ENCODE measurements at places on chromosomes 7 and 10.
A peak's percentile ranks its signal among the peaks of the same experiment; 100 is the strongest.

DNA sequence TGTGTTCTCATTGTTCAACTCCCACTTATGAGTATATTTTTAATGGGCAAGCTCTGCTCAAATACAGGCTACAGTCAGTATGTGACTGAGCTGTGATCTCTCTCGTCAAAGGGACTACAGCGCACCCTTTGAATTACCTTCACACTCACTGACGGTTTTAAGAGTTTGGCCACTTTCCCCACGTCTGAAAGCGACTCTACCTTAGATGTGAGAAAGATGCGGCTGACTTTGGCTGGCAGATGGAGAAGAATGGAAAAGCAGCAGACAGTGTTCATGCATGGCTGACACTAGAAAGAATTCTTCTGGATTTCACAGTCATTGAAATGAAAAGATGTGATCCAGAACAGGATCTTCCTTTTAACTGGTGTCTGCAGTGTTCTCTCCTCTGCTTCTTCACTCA is 2.0 kb upstream of the ATRNL1 start:
- no peak for DNase-seq

- no peak for DNase-seq
These were observed 13.3 kb downstream of the PARP12 start for GRCh38 chr7:140049339-140050024.

GRCh38 chr10:71600849-71601248 is 118.7 kb downstream of the C10orf105 start:
- peak; percentile 92 for DNase-seq

DNA sequence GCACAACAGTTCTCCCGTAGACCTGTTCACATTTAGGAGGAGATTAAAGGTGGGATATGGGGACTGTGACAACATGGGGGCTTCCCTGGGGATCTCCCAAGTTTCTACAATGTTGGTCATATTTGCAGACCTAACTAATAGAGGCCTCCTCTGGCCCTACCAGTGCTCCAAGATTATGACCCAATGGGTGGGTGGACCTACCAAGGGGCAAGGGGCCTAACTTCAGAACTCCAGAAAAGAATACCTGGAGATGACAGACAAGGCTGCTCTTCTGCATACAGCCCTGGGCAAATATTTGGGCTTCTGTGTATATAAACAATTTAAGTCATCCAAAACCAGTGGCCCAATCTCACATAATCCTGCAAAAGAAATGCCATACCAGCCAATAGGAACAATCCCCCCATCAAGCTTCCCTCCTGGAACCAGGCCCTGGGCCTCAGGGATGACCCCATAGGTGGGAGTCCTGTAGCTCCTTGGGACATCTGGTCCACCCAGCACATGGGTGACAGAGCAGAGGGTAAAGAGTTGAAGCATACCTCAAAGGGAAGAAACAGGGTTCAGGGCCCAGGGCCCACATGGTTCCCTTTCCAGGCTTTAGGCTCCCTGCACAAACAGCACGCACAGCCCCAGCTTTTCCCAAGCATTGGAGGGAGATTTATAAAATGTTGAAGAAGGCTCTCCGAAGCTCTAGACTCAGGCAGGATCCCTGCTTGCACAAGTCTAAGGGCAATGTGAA is 86.1 kb upstream of the CHST15 start:
- no peak for DNase-seq

- peak; percentile 46 for DNase-seq
These were observed 4.7 kb downstream of the PDGFA start for GRCh38 chr7:514651-515598.

GRCh38 chr10:68172324-68172723 is 59.6 kb downstream of the ATOH7 start:
- DNase-seq = no peak

DNA sequence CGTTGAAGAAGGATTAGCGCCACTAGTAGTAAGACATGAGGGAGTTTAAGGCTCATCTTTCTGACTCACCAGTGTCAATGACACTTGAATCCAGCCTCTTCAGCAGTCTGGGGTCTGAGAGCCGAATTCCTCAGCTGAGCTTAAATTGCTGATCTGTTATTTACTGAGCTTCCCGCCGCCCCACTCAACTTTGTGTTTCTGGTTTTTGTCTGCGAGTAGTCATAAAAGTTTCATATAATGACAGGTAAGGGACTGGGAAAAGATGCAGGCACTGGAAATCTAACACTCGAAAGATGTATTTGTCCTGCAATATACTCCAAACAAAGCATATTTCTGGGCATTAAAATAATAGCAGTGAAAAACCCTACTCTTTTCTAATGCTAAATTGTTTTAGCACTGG is 51.2 kb upstream of the RELN start:
- no peak for DNase-seq

DNA sequence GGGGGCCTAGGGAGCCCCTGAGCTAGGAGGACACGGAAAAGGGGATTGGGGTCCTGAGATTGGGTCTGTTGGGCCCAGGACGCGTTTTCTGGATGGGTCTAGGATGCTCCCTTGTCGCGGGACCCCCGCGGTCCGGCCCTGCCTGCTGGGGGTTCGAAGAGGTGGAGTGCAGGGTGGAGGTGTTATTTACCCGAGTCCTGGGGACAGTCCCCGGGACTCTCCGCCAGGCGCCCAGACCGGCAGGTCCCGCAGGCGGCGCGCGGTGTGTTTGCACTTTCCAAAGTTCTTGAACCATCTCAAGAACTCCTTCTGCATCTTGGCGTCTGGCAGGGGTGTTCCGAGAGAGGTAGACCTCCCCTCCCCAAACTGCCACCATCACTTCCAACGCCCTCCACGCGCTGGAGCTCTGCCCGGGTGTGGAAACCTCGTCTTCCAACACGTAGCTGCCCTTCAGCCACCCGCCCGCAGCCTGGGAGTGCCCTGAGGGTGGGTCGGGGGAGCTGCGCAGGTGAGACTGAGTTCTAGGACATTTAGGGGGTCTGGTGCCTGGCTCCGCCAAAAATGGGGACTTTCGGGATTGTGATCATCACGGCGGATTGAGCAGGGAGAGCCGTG is 569 bp downstream of the CAV1 start:
- no peak for DNase-seq

DNA sequence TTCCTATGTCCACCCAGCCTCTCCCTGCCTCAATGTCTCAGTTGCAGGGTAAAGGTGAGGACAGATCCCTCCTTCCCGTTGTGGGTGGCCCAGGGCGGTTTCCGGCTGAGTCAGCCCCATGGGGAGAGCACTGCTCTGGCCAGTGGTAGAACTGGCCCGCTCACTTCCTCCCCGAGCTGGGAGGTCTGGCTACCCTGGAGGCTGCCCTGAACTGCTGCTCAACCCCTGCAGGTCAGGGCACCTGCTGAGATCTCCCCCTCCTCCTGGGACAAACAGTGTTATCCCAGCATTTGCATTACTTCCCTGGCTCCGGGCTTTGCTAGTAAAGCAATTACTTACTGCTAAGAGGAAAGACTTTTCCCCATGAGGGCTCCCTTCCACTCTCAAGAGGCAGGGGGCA is 21.4 kb upstream of the IMPDH1 start:
- peak; percentile 62 for DNase-seq

GRCh38 chr10:124020981-124021815 is 72.2 kb downstream of the CHST15 start:
- no peak for DNase-seq

- peak; percentile 28 for DNase-seq
These were observed 290.0 kb downstream of the RNLS start for GRCh38 chr10:88293073-88293472.

DNA sequence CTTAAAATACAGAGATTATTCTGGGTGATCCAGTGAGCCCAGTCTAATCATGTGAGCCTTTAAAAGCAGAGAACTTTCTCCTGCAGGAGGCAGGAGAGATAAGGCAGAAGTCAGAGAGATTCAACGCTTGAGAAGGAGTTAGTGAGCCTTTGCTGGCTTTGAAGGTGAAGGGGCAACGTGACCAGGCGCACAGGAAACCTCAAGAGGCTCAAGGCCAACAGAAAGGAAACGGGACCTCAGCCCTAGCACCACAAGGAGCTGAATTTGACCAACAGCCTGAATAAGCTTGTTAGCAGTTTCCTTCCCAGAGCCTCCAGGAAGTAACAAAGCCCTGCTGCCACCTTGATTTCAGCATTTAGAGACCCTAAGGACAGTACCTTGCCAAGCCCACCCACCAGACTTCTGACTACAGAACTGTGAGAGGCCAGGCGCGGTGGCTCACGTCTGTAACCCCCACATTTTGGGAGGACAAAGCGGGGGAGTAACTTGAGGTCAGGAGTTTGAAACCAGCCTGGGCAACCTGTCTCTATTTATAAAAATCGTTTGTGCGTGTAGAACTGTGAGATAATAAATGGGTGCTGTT is 87.3 kb upstream of the KAT6B start:
- DNase-seq = peak; percentile 68

DNA sequence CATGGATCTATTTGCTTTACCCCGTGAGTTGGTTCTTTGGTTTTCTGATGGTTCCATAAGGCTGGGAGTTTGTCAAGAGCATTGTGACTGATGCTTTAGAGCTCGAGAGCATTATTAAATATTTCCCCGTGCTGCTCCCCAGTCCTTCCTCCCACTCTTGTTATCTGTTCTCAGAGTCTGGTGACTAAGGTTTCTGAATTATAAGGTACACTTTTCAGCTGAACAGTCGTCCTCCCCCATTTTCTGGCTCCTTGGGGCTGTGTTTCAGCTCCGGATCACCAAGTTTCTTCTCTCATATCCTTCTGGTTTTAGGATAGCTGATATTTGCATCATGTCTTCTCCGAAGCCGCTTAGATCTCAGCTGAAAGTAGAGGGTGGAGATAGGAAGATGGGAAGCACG is 57.8 kb upstream of the CACNB2 start:
- no peak for DNase-seq

- peak; percentile 17 for DNase-seq
These were observed 2.0 kb downstream of the JCAD start for GRCh38 chr10:30057421-30057841.

- no peak for DNase-seq
These were observed 575.0 kb upstream of the LRRTM3 start for GRCh38 chr10:66350622-66351399.

- no peak for DNase-seq
These were observed 72.4 kb upstream of the KDM7A start for GRCh38 chr7:140249036-140249806.

DNA sequence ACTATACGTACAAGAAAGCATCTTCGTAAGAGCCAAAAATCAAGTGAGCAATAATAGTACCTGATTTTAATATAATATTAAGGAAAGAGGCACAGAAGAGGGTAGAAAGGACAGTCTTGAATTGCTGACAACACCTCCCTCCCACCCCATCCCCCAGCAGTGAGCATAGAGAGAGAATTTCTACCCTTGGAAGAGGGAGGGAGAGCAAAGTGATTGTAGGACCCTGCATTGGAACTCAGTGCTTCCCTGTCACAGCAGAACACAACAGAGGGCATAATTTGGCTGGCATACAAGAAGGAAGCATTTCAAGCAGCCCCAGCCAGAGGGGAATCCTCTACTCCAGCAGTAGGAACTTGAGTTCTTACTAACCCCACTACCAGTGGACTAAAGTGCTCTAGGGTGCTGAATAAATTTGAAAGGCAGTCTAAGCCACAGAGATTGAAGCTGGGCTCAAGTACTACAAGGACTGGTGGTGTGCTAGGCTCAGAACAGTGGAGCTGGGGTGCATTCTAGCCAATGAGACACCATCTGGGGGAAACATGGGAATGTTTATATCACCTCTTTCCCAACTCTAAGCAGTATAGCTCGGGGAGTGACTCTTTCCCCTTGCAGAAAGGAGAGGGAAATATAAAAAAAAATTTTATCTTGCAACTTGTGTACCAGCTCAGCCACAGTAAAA is 44.2 kb downstream of the PCLO start:
- no peak for DNase-seq

DNA sequence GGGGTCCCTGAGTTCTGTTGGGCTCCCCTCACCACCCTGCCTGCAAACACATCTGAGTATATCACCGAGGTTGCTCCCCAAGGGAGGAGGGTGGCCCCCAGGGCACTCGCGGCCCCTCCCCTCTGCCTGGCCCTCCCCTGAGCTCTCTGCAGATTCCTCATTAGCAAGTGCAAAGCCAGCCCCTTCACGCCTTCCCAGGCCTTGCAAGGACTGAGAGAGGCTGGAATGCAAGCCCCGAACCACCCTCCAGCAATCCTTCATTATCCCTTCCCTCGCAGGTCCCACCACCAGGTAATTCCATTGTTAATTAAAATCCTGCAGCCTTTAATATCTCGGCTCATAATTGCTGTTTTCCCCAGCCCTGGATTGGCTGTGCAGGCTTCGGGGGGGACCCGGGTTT is 35.3 kb upstream of the MYL10 start:
- DNase-seq = no peak

GRCh38 chr7:29684787-29685650 is 121.3 kb upstream of the WIPF3 start:
- peak; percentile 65 for DNase-seq

GRCh38 chr10:87578842-87579401 is 74.2 kb downstream of the MINPP1 start:
- DNase-seq = peak; percentile 57

DNA sequence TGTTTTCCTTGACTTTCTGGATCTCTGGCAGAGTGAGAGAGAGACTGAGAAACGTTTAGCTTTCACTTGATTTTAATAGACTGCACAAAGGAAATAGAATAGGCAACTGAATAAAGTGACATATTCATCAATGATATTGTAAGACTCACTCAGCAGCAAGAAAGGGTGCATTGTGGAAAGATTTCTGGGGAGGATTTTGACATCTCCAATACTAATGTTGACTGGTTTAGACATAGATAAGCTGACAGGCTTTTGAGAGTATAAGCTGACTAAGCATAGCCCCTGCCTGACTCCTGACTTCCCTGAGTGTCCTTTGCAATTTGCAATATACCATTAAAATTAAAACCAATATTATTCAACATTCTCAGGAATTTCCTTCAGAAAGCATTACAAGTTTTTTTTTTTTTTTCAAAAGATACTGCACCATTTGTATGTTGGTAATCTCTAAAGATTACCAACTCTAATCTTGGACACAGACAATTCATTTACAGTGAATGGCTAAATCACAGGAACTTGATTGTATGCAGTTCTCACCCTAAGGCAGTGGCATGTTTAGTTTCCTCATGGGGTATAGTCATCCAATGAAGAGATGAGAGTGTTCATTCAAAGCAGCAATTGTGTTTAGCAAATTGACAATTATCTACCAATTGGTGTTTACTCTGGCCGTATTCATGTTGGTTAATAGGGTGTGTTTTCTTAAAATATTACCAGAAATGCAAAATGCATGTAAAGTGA is 325.6 kb downstream of the SORCS3 start:
- no peak for DNase-seq

- no peak for DNase-seq
These were observed 19.7 kb downstream of the UBE3C start for GRCh38 chr7:157158400-157158799.

DNA sequence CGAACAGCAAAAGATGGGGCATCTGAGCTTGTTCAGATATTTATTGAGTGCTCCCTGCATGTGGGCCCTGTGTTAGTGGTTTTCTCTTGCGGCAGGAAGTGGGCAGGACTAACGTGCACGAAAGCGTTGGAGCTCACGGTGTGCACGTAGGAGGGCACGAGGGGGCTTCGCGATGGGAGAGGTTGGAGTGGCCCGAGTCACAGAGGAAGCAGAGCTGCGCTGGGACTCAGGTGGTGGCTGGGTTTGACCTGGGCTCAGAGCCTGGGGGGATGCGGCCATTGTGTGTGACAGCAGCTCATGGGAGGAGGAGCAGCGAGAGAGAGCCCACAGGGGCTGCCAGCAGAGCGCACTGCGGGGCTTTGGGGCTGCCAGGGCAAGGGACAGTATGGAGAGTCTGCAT is 7.7 kb downstream of the ZSCAN25 start:
- DNase-seq = no peak

GRCh38 chr10:104197364-104197763 is 34.8 kb downstream of the CFAP43 start:
- DNase-seq = peak; percentile 5

GRCh38 chr7:93284908-93285307 is 52.7 kb downstream of the VPS50 start:
- peak; percentile 16 for DNase-seq
